ENCODE measurements at places on chromosomes 3 and 15. TPM values are rescaled to one million over a fixed set of nuclear protein-coding genes. Genes with fewer than 3 reads are reported as not detected.

DNA sequence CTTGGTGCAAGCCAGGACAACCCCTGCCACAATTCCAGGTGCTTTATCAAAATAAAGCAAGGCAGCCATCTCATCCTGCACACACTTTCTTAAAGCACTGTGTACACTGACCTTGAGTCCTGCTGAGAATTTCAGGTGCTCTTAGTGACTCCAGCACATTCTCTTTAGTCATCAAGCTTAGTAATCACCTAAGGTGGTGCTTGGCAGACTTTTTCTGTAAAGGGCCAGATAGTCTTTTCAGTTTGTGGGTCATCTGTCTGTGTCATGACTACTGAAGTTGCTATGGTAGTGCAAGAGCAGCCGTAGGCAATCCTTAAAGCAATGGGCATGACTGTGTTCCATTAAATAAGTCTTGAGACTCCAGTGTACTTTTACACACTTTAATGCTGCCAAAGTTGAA, 36.4 kb downstream of the RIOX2 start:
- no peak for DNase-seq

- peak; percentile 83 for DNase-seq
Measured at GRCh38 chr15:65312400-65312916, 8.0 kb downstream of the RNU5B-1 start.

GRCh38 chr3:8424281-8424680, 77.3 kb upstream of the LMCD1 start:
- no peak for DNase-seq

- DNase-seq: no peak
Measured at GRCh38 chr15:85723960-85724945, 70.5 kb downstream of the KLHL25 start.

DNA sequence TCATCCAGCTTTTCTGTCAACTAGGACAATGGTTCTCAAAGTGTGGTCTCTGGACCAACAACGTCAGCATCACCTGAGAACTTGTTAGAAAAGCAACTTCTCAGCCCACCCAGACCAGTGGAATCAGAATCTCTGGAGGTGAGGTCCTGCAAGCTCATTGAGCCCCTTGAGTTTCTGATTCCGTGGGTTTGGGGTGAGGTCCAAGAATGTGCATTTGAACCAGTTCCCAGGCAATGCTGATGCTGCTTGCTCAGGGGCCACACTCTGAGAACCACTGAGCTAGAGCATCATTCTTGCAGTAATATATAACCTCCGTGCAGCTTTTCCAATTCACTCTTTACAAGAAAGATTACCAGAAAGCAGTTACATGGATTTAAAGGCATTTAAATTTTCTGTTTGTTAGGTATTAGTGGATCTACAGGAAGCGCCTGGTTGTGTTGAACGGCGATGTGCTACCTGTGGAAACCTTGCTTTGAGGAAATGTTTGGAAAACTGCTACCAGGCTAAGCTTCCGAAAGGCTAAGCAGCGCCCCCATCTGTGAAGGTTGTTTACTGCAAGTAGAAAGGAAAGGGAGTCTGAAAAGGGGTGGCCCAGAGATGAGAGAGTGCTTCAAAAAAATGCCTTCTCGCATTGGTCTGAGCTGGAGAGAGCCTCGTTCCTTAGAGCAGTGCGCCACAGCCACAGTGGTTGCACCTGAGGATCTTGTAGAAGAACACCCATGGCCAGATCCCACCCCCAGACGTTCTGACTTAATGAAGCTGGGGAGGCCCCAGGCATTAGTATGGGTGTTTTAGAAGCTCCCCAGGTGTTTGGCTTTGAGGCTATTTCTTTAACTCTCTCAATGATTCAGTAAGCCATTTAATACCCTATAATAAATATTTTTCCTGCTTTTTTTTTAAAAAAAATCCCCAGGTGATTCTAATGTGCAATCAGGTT, 50.0 kb downstream of the RLBP1 start:
- DNase-seq: peak; percentile 45

The ZPLD1 gene
- under 0.01 TPM for total RNA-seq

The ZSCAN29 gene
- total RNA-seq: 18.8 TPM

The PLXNB1 gene
- 11.3 TPM for total RNA-seq
